ENCODE measurements at places on chromosomes 6 and 20. TPM values are rescaled to one million over a fixed set of nuclear protein-coding genes. Genes with fewer than 3 reads are reported as not detected.

The TNFRSF21 gene
- total RNA-seq: 6.3 TPM

The MPIG6B gene
- total RNA-seq: not detected

The EYS gene
- total RNA-seq: under 0.01 TPM

The THBS2 gene
- total RNA-seq: 2,099 TPM

The CLPSL2 gene
- not detected for total RNA-seq

The TRIM40 gene
- not detected for total RNA-seq

Measured in smooth muscle cell of the pulmonary artery (primary cell).